ENCODE measurements at places on chromosomes 16 and 17.

- no peak for DNase-seq
Measured at GRCh38 chr16:50289950-50290764, 23.8 kb downstream of the ADCY7 start.

DNA sequence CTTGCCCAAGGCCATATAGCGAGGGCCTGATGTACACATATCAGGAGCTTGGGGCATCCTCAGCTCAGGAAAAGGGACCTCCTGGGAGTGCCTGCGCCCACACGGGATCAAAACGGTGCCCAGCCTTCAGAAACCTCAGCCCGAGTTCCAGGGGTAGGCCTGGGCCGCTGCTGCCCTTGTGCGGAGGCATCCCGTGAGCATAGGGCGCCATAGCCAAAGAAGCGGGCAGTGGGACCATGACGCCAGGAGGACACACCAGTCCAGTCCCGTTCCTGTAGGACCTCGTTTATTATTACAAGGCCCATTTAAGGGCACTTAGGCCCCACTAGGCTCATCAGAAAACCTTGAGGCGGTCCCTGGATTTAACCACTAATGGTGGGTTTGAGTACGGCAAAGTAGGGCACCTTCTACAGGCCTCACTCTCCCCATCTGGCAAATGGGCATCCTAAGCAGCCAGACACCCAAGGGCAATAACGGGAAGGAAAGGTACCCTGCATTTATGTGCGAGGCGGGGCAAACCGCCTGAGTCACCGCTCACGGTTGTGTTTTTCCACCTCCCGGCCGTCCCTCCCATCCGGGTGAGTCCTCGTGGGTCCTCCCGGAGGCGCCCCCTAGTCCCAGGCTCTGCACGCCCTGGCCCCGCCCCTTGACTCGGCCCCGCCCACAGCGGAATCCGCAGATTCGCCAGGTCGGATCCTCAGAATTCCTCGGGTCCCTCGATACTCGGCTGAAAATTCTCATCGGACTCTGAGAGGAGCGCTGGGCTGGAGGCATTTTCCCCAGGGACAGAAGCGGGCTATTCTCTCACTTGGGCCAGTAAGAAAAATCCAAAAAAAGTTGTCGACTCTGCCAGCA is 726 bp upstream of the SETD1A start:
- DNase-seq, result peak; percentile 83

GRCh38 chr17:61627658-61628057 is 36.6 kb upstream of the NACA2 start:
- no peak for DNase-seq

DNA sequence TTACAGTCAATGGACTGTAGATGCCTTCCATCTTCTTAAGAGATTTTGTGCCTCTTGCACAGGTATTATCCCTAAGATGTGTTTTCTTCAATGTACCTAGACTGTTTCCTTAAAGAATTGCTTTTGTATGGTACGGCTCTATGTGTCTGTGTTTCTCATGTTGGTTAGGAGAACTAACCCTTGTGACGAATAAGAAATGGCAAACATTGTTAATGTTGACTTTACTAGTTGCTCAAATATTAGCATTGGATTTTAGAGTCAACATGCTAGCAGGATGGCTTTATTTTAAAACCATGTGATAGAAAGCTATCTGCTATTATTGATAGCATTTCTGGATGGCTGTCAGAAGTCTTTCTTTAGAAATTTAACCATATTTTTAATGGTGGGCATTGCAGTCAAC is 34.5 kb downstream of the WWOX start:
- no peak for DNase-seq

- peak; percentile 23 for DNase-seq
Measured at GRCh38 chr17:49353607-49354006, 8.4 kb downstream of the ZNF652 start.

DNA sequence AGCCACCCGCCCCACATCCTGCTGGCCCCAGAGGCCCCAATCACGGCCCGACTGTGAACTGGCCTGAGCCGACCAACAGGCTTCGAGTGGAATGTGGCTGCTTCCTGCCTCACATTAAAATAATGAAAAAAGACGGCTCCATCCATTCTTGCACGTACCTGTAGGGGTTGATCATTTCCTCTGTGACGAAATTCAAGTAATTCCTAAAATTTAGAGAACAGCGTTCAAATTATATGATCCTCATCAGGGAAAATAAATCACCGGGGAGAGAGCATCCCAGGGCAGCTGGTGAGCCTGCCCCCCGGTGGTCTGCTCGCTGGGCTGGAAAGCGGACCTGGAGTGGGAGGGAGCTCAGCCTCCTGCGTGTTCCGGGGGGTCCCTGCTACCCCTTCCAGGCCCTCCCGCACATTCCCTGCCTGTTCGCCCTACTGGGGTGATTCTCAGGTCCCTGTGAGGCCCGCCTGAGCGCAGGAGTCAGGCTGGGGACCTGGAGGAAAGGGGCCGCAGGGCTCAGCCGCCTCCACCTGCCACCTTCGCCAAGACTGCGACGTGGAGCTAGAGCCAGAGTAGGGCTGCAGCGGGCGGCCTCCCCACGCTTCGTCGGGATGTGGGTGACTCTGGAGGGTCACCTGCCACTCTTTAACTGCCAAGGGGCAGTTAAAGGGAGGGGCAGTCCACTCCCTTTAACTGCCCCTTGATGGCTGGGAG is 28.9 kb downstream of the SLC7A5 start:
- DNase-seq, result no peak

GRCh38 chr16:89046491-89046890 is 47.2 kb upstream of the ACSF3 start:
- DNase-seq, result no peak

DNA sequence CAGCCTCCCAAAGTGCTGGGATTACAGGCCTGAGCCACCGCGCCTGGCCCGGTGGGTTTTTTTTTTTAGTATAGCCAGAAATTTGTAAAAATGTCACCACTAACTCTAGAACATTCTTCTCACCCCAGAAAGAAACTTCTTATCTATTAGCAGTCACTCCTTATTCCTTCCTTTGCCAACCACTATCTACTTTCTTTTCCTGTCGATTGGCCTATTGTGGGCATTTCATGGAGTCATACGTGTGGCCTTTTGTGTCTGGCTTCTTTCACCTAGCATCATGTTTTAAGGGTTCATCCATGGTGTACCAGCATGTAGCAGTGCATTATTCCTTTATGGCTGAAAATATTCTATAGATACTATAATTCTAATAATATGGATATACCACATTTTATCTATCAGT is 3.6 kb downstream of the CYB5D2 start:
- no peak for DNase-seq

DNA sequence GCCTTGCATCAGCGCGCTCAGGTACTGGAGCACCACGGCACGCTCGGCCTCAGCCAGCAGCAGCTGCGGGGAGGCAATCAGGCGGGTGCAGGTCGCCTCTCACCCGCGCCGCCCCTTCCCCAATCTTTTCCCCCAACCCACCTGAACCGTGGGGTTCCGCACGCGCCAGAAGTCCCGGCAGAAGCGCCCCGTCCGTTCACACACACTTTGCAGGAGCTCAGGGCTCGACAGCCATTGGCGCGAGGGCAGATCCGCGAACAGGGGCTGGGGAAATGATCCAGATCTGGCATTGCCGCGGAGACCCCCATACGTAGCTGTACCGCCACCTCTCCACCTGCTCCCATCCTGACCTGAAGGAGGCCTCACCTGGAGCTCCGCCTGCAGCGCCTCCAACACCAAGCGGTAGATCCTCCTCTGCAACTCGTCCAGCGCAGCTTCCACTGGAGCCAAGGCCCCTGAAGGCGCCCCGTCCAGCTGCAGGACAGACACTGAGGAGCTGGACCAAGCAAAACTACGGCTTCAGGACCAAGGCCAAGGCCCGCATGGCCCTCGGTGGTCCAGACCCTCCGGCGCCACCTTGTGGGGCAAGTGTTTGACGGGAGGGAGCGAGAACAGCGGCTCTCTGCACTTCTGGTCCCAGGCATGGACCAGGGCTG is 1.4 kb upstream of the MATCAP1 start:
- DNase-seq, result peak; percentile 90

- no peak for DNase-seq
Measured at GRCh38 chr17:6623941-6624340, 16.6 kb downstream of the KIAA0753 start.

- peak; percentile 45 for DNase-seq
Measured at GRCh38 chr17:67628580-67629013, 89.1 kb upstream of the NOL11 start.

DNA sequence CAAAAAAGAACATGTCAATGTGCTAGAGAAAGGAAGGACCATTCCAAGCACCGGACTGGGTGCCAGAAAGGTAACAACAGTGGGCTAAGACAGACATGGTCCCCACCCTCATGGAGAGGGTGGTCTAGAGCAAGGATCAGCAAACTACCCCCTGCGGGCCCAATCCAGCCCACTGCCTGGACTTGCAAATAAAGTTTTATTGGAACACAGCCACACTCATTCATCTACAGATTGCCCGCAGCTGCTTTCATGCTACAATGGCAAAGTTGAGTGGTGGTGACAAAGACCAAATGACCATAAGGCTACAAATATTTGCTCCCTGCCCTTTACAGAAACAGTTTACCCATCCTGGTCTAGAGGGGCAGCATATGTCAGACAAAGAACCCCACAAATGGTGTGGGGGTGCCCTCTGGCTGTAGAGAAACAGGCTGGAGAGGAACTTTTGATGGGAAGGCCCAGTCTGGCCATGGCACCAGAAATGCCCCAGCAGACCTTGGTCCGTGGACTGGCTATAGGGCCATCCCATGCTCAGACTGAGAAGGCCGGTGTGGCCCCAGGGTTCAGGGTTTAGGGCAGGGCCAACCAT is 15.2 kb downstream of the CDH5 start:
- DNase-seq, result no peak

- DNase-seq, result no peak
Measured at GRCh38 chr17:10790491-10791401, 13.2 kb downstream of the TMEM238L start.

GRCh38 chr16:9602189-9602588 is 510.7 kb downstream of the HAPSTR1 start:
- no peak for DNase-seq

DNA sequence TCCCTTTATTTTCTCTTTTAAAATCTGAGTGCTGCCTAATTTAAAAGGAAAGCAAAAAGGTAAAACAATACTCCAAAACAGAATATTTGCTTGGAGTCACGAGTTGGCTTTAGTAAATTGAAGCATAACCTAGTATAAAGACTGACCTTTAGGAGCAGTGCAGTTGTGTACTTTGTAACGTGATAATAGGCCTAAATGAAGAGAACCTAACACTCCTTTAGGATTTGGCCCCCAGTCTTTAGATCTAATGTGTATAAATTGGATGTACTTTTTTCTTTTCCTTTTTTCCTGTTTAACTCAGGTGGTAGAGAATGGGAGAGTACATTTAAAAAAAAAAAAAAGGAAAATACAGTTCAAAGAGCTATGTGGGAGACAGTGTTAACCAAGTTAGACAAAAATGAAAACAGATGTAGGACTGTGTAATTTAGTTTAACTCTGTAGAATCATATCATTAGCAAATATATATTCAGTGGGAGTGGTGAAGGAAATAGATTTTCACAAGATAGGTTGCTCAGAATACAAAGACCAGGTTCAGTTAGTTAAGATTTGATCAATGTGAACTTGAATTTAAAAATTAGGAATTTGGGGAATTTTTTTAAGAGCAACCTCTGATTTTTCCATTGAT is 16.8 kb downstream of the CPD start:
- no peak for DNase-seq

- DNase-seq, result no peak
Measured at GRCh38 chr16:24854607-24855171, 8.9 kb downstream of the SLC5A11 start.

GRCh38 chr16:53768593-53768992 is 64.6 kb downstream of the FTO start:
- DNase-seq, result peak; percentile 95

DNA sequence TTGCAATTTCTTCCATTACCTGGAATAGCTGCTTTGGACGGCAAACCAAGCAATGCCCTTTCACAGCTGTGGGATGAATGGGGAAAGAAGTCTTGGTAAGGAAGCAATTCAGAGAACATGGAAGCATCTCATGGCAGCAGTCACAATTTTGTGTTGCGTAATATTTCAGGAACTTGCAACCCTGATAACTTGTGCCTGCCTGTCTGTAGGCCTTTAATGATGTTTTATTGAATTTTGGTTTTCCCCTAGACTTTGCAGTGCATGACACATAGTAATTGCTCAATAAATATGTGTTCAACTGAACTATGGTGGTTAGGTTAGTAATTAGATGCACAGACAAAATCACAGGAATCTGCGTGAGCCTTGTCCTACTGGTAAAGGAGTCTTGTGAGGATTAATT is 439.5 kb downstream of the WWOX start:
- DNase-seq, result no peak

GRCh38 chr17:77140878-77141767 is at the start of gene SEC14L1:
Gene SEC14L1 (plus strand): TSS chr17:77140969. CDS start chr17:77143597, 2,628 bp downstream.
- peak; percentile 33 for DNase-seq

GRCh38 chr17:35023538-35023937 is 40.0 kb downstream of the RFFL start:
- DNase-seq, result no peak

DNA sequence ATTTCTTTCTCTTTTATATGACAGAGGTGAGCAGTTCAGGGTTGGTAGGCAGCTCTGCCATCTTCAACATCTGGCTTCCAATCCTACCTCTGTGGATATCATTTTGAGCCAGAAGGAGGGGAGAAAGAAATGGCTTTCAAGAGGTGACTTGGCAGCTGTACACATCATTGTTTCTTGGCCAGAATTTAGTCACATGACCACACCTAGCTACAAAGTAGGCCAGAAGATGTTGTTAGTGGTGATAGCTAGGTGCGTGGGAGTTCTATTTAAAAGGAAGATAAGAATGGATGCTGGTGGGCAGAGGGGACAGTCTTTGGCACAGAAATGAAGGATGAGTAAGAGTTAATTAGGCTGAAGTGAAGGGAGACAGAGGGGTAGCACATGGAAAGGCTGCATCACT is 29.2 kb upstream of the MPHOSPH6 start:
- no peak for DNase-seq

- DNase-seq, result no peak
Measured at GRCh38 chr17:67615011-67615561, 102.7 kb upstream of the NOL11 start.

DNA sequence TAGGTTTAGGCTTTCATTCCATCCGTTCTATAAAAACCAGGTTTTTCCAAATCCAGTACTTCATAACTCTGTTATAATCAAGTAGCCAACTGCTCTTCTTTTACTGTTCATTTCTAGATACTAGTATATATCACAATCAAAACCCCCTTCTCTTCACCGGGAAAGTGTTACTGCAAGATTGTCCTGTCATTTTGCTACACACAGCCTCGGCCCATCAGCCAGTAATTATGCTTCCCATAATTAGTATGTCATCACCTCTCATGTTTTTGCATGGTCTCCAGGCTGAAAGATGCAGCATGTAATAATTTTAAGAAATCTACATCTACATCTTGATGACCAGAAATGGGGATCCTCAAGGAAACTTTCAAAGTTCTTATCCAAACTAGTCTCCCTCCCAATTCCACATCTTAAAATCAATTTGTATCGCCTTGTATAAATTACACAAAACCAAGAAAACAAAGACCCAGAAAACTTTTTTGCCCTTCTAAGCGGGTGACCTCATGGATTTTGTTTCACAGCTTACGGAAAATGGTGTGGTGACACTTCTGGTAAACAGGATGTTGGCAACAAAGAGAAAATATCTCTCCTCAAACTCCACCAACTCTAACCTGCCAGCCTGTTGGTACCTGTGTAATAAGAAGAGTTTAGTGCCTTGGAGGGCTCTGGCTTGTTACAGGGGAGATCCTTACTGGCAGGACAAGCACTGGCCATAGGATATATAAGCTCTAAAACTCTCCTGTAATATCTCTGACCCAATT is 9.3 kb downstream of the TACO1 start:
- no peak for DNase-seq

All from fibroblast of mammary gland (primary cell).